ENCODE measurements at places on chromosomes 7 and 10. TPM values are rescaled to one million over a fixed set of nuclear protein-coding genes. Genes with fewer than 3 reads are reported as not detected.

GRCh38 chr7:109611656-109612055 is 1042.0 kb downstream of the DNAJB9 start:
- no peaks in the 10 kb centered on the region for H3K4me1 ChIP-seq
- H3K27me3 ChIP-seq = no peaks in the 10 kb centered on the region
- no peak overlapping the region for H3K27ac ChIP-seq
- no peak overlapping the region for H3K4me3 ChIP-seq
- DNase-seq = no peak

GRCh38 chr10:5927306-5927705 is 37.3 kb downstream of the FBH1 start:
- H3K36me3 ChIP-seq = peaks cover 99% of the 10 kb centered on the region
- H3K27me3 ChIP-seq = no peaks in the 10 kb centered on the region
- no peak for DNase-seq
- no peaks in the 10 kb centered on the region for H3K4me1 ChIP-seq

DNA sequence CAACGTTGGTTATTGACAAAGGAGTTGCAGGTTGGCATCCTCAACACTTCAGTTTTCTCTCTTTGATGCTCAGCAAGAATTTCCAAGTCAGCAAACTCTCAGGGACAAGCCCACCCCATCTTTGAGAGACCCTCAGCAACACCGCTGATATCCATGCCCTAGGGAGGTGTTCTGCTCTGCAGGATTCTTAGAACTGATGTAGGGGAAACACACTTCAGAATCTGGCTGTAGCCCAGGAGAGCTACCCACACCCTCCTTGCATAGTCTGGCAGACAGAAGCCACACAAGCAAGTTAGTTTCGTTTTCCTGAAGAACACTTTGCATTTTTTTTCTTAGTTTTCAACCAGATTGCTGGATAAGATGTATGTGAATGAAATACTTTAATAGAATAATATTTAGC is 822 bp downstream of the SAMD9L start:
- DNase-seq = no peak
- peak overlapping the region; percentile 54 for H3K4me3 ChIP-seq

DNA sequence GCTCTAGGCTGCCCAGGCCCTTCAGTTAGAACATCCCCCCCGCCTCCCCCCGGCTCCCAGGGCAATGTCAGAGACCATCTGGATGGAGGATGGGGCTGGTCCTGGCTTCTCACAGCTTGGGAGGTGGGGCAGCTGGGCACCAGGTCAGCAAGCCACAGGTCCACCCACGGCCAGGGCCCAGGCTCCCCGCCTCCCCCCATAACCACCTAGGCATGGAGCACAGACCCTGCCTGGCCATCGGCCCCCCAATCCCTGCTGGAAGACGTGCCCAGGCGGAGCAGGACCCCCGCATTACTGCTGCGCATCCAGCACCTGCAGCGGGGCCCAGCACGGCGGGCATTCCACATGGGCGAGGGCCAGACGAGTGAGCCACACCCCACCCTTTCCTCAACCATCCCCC is 169.6 kb downstream of the ELFN1 start:
- no peaks in the 10 kb centered on the region for H3K27me3 ChIP-seq
- H3K4me1 ChIP-seq = no peaks in the 10 kb centered on the region
- peak; percentile 28 for DNase-seq
- no peaks in the 10 kb centered on the region for H3K36me3 ChIP-seq

TMEM130 gene
- not detected for total RNA-seq

KIAA1549 gene
- total RNA-seq = 3.4 TPM

CDHR1 gene
- total RNA-seq = not detected
